ENCODE measurements at places on chromosomes 3 and 15.
A peak's percentile ranks its signal among the peaks of the same experiment; 100 is the strongest.

DNA sequence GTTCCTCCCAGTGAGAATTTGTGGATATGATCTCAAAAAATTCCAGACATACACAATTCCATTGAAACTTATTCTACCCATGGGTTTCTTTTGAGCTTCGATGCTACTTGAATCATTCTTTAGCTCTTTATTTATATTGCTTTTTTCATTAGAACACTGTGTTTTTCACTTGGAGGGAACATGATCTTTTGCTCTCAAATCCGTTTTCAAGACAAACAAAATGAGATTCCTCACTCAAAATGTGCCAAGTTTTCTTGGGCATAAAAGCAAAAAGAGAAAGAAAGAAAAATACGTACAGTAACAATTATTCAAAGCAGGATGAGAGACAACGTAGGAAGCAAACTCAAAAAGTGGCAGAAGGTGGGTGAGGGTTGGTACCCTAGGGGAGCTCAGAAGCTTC is 118.8 kb upstream of the PDZRN3 start:
- DNase-seq: no peak

- DNase-seq: no peak
Observed at GRCh38 chr3:23633261-23633960, 172.3 kb upstream of the UBE2E1 start.

- DNase-seq: no peak
Observed at GRCh38 chr3:12395349-12396012, 88.8 kb upstream of the TSEN2 start.

- no peak for DNase-seq
Observed at GRCh38 chr3:50304601-50305000, 1.2 kb upstream of the HYAL1 start.

DNA sequence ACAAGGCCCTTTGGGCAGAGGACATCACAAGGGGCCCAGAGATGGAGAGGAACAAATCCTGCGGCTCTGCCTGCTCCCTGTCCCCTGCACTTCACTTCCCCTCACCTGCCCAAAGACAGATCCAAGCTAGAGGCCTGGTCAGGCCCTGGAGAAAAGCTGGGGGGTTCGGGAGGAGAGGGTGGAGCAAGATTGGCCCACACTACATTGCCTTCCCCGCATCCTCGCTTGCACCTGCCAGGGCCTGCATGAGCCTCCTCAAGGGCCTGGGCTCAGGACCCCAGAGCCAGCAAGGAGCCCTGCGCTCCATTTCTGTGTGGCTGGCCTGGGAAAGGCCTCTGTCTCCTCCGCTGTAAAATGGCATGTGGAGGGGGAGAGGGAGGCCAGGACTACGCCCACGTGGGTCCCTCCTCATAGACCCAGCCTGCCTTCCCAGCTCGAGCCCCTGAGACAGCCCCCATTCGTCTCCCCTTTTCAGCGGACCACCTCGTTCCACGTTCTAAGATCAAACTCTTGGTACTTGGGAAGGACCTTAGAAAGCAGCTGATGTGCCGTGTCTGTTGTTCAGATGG is 106.0 kb downstream of the HMG20A start:
- DNase-seq: no peak

- peak; percentile 13 for DNase-seq
Observed at GRCh38 chr3:188516515-188516914, 362.6 kb downstream of the LPP start.

- no peak for DNase-seq
Observed at GRCh38 chr3:124119056-124119716, 127.3 kb upstream of the ROPN1 start.

- no peak for DNase-seq
Observed at GRCh38 chr3:193861012-193861411, 268.0 kb downstream of the OPA1 start.

- DNase-seq: no peak
Observed at GRCh38 chr3:58955308-58955707, 94.5 kb downstream of the CFAP20DC start.

DNA sequence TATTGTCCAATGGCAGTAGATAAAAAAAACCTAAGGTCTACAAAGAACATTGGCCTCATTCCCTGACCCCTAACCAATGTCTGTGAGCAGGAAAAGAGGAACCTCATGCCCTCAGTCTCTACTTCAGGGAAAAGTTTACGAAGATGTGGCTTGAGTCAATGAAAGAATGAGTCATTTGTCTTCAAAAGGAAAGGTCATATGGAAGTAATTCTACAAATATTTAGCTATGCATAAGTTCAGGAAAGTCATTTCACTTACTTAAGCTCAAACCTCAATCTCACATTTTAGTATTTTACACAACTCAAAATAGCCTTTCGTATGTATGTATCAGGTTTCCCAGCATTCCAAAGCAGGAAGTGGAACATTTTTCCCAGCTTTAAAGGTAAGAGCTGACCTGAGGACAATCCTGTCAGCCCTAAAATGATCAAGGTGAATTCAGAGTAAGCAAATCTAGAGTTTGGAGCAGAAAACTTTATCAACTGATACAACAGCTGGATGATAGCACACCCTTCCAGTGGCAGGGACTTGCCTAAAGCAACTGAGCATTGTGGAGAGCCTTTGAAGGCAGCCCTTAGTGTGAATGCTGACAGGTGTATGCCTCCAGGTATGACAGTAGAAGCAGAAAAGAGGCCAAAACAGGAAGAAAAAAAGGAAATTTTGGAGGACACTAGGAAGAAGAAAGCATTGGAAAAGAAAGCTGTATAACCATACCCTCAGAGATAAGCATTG is 53.9 kb upstream of the ACKR4 start:
- no peak for DNase-seq

GRCh38 chr3:30113906-30114305 is 492.5 kb upstream of the TGFBR2 start:
- DNase-seq: no peak

DNA sequence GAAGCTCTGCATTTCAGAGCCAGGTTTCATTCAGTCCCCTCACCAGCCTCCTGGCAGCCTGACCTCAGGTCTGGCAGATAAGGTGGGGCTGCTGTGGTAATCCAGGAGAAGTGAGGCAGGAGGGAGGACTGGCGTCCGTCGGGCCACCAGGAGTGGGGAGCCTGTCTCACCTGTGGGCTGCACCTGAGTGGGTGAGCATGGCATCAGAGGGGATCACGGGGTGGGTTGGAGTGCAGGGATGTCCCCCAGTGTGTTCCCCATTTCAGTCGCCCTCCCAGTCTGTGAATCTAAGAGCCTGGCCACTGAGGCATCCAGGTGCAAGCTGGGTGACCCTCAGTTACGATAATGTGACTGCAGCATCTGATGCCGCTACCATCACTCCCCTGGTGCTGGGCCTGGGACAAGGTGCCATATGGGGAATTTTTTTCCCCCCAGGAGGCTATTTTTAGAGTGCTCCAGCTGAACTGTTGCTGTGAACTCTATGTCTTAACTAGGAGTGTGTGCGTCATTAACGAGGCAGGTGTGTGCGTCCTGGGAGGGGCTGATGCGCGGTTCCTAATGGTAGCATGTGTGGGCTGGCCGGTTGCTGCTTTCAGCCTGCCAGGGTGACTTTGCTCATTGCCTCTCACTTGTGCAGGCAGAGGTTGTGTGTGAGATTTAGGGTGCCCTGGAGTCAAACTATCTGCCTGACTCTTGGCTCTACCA is 165.2 kb downstream of the SLCO3A1 start:
- DNase-seq: no peak

DNA sequence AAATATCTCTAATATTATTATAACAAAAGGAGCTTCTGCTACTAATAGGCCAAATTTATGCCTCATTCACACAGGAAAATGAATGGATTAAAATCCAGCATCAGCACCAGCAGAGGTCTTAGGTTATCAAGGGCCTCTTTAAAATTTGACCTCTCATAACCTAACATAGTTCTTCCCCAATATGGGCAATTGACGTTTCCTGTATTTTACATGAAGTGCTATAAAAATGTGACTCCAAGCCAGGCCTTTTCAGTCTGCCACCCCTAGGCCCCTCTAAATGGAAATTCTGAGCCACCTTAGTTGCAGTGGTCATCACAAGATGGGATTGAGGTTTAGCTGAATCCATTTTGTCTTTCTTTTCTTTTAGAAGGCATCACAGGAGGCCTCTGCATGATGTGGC is 70.1 kb downstream of the CASR start:
- no peak for DNase-seq

- DNase-seq: no peak
Observed at GRCh38 chr15:85766001-85766831, 28.5 kb downstream of the KLHL25 start.

DNA sequence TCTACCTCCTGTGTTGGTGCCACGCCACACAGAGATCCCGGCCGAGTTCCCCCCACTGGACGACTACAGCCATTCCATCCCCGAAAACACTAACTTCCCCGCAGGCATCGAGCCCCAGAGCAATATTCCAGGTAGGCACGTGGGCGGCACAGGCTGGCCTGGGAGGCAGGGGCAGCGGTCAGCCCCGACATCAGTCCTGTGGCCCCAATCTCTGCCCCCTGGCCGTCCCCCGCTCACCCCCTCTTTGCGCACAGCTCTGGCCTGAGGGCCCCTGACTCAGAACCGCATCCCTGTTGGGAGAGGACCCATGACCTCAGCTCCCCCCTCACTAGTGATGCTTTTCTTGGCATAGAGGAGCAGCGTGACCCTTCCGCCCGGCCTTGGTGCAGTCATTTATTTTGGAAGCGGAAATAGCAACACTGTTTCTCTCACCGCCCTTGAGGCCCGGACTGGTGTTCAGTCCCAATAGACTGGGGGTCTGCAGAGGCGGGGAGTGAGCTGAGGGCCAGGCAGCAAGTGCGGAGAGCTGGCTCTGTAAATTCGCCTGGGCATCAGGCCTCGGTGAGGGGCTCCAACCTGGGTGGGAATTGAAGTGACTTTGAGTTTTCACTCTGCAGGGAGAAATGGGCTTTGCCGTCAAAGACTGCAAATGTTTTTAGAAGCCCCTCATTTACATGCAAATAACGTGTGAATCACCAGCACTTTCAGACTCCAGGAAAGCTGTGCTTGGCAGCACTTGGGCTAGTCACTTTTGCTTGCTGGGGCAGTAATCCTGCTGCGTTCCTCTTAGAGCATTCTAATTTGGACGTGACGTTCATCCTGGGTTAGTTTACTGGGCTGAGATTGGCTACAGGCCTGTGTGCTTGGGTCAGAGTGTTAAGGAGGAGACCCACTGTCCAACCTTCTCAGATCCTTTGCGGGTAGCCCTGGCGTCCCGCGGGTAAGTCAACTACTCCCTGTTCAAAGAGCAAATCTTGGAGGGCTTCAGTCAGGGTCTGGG is 88.9 kb downstream of the AAGAB start:
- no peak for DNase-seq

- DNase-seq: no peak
Observed at GRCh38 chr3:11411956-11412355, 139.8 kb downstream of the ATG7 start.

DNA sequence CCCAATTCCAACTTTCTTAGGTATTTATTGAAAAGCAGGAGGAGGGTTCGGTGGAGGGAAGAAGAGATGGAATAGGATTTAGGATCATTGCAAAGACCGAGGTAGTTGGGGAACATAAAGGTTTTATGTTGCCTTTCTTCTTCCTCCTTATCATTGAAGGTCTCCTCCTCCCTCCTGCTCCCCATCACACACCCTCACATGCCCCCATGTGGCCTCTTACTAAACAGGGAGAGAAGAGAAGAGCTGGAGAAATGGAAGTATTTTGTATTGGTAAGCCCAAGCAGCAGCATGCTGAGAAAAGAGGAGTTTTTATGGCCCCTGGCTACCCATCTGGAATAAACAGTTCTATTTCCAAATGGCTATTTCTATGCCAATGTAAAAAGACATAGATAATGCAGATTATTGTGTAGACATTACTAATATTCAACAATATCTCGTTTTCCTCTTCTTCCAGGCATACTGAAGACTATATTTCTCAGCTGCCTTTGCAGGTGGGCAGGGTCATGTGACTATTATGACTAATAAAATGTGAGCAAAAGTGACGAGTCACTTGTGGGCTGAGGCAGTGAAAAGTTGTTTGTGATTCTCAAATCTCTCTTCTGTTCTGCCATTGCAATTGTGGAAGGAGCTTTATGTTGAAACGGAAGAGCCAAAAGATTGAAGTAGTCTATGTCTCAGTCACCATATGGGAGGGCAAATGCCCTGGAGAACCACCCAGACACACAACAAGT is 5.2 kb upstream of the GPR176 start:
- no peak for DNase-seq

- no peak for DNase-seq
Observed at GRCh38 chr3:42214565-42215283, 51.3 kb downstream of the CCK start.

DNA sequence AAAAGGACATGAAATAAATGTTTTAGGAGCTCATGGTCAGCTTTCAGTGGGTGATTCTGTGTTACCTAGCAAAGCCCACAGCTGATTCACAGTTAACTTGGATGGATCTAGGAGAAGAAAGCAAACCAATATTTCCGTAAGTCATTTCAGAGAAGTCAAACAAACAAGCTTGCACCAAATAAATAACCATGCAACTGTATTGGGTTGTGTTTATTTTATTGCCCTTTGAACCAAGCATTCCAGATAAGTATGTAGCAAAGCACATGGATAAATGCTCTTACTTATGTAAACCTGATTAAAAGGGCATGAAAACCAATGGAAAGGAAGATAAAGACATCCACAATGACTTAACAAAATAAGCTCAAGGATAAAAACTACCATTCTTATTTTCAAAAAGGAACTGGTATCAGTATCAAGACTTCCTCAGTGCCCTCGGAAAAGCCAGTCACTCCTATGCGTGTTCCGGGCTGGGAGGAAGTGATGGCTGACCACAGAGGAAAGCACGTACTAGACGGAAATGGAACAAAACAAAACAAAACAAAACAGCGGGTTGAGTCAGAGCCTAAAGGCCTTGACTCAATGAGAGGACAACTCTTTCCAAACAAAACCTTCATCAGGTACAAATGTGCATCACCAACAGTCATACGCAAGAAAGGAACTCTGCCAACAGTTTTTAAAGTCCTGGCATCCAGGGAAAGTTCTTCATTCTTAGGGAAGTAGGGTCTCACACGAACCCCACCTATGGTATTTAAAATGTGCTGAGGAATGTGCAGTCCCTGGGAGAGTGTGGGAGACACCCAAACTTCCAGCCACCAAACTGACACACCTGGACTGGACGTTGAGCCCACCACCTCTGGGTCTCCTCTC is 103.3 kb downstream of the SNRK start:
- DNase-seq: peak; percentile 19

GRCh38 chr3:52339612-52340011 is 23.5 kb downstream of the DNAH1 start:
- DNase-seq: no peak

DNA sequence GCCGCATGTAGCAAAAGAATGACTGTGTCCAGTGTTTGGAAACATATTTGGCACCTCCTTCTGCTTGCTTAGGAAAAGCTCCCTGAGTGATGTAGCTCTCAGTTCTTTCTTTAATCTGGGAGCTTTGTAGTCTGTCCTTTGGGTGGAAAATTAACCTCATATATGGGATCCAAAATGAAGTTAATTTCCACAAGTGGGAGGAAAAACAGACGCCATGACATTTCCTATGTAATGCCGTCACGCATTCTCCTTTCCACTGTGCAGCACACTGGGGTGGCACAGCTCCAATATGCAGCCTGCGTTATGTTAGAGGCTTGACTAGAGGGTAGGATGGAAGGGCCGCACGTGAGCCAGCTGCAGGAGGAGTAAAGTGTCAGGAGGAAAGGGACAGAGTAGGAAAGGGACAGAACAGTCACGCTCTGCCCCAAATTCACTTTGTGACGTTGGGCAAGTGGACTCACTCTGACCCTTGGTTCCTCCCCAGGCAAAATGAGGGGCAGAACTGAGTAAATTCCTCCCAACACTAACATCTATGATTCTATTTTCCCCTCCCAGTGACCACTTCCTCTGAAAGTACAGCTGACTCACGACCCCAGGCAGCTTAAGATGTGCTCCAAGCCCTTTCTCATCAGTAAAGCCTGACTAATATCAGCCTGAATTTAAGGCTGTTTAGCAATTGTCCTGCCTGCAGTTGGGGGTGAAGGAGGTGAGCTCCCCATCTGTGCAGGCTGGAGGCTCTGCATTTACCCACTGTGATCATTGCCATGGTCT is 176.5 kb upstream of the PFN2 start:
- no peak for DNase-seq

All from stimulated activated CD8-positive, alpha-beta memory T cell treated with anti-CD3 and anti-CD28 coated beads, Interleukin-7, amount 100 ng/mL, for 48 hours (primary cell).